Ovary (tissue), 10 donors: ENCODE measurements at places on chromosomes 1 and 21. TPM values are rescaled to one million over a fixed set of nuclear protein-coding genes. Genes with fewer than 3 reads are reported as not detected.

GRCh38 chr1:229372251-229372650 is 29.4 kb upstream of the CCSAP start:
- no peak for DNase-seq

GRCh38 chr1:3423896-3424611 is 30.4 kb upstream of the ARHGEF16 start:
- DNase-seq = no peak

GRCh38 chr1:210263963-210264362 is 31.4 kb downstream of the SERTAD4 start:
- no peak for DNase-seq

GRCh38 chr1:161966067-161966466 is 57.6 kb downstream of the OLFML2B start:
- no peak for DNase-seq

Gene RGS5
- polyA plus RNA-seq = 157 TPM

Gene ETNK2
- 22.3 TPM for polyA plus RNA-seq

DNA sequence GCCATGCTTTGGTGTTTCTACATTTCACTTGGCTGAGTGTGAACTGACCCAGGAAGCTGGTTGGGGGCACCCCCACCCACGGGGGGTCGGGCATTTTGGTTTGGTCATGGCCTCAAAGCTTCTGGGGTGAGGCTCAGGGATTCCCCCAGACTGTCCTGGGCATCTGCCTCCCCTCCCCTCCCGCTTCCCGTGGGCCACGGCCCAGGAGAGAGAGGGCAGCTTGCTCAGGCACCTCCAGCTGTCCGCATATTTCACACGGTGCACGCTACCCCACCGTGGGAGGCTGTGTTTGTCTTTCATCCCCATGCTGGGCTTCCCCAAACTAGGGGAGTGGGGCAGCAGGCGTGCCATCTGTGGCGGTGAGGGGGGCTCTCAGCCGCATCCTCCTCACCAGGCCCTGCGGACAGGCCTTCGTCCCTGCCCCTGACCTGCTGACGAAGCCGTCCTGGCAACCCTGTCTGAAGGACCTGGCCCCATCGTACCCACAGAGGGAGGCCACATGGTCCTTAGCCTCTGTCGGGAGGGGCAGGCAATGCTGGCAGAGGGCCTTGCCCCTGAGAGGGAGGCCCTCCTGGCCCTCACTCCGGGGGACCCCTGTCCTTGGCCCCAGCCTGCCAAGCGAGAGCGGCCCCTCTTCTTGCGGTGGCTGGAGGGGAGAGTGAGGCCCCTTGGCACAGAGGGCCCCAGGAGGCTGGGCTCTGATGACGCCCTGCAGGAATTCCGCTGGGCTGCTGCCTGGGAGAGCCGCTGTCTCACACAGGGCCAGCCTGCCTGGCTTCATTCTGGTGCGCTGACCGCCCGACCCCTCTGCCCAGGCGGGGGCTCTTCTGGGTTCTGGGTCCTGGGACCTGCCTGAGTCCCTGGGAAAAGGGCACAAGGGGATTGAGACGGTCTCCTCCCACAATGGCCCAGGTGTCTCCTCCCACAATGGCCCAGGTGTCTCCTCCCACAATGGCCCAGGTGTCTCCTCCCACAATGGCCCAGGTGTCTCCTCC is 22.1 kb downstream of the TP73 start:
- no peak for DNase-seq

- no peak for DNase-seq
Observed at GRCh38 chr1:52403566-52404115, 582 bp downstream of the ORC1 start.

Gene GABRD
- not detected for polyA plus RNA-seq

DNA sequence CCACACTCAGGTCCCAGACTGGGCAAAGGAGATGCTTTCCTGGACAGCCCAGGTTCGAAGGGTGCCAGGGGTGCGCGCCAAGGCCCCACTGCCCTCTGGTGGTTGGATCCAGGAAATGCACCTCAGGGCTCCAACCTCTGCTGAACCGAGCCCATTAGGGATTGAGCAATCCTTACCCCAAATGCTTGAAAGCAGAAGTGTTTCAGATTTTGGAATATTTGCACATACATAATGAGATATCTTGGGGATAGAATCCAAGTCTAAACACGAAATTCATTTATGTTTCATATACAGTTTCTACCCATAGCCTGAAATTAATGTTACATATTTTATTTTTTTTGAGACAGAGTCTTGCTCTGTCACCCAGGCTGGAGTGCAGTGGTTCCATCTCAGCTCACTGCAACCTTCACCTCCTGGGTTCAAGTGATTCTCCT is 57.4 kb downstream of the SLC9A1 start:
- peak; percentile 72 for DNase-seq

DNA sequence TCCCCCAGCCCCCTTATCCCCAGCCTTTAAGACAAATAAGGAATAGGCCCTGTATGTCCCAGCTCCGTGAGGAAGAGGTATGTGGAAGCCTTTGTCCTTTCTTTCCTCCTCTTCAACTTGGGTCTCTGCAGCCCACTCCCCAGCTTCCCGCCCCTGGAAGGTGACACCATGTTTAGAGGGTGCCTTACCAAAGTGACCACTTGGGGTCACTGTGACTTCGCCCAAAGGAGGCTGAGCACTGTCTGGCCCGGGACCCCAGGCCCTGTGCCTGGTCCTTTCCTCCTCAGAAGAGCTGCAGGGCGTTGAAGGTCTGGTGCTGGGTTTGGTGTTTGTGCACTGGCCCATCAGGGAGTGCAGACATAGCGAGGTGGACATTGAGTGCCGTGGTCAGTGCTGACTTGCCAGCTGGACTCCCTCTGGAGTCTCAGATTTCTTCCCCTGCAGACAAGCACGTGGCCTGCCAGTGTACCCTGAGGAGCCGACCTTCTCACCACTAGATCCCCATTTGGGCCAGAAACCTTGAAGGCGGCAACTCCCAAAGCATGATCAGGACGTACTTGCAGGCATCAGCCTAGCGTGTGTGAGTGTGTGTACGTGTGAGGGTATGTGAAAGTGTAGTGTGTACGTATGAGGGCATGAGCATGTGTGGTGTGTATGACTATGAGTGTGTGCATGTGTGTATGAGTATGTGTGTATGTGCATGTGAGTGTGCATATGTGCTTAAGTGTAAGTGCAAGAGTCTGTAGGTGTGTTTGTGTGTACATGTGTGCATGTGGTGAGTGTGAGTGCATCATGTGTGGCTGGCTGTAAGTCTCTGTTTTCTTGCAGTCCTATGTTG is 181.4 kb upstream of the KIAA0040 start:
- DNase-seq = no peak

GRCh38 chr1:51236531-51237350 is 668 bp downstream of the RNF11 start:
- peak; percentile 72 for DNase-seq

DNA sequence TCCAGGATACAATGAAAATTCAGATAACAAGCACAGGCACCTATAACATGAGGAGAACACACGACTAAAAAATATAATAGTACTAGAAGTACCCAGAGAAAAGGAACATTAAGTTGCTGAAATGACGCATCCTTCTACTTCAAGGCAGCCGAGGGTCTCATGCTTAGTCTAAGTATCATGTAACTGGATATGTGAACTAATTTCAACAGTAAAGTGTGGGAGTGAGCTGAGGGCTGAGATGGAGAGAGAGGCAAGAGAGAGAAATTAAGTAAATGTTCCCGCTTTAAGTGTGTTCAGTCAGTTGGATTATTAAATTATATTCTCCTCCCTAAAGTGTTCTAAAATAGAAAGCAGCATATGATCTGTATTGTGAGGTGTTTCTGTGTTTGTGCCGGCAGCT is 152.2 kb upstream of the KRTAP19-8 start:
- no peak for DNase-seq

Gene LIN28A
- not detected for polyA plus RNA-seq

Gene PRRX1
- 80.3 TPM for polyA plus RNA-seq

GRCh38 chr1:230068621-230068873 is 1.5 kb downstream of the GALNT2 start:
- DNase-seq = no peak

GRCh38 chr1:22217811-22218460 is 75.0 kb upstream of the WNT4 start:
- no peak for DNase-seq

Gene FMO2
- polyA plus RNA-seq = 12.8 TPM
